ENCODE measurements at places on chromosomes 16 and 17. TPM values are rescaled to one million over a fixed set of nuclear protein-coding genes. Genes with fewer than 3 reads are reported as not detected.

DNA sequence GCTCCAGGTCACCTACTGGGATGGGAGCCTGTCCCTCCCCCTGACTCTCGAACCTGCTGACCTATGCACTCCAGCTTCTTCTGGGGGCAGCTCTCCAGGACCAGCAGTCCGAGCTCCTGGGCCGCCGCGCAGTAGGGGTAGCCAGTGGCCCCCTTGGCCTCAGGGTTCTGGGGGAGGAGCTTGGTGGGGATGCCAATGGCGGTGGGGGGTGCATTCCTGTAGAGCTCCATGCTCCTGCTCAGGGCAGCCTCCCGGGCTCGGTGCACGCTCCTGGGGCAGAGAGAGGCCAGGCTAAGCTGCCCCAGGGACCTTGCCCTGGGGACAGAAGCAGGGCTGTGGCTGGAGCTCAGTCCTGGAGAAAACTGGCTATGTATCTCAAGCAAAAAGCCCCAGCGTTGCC lies 7.7 kb upstream of the SPATA2L start:
- H3K27ac ChIP-seq = no peak overlapping the region
- no peaks in the 10 kb centered on the region for H3K36me3 ChIP-seq
- peaks cover 4% of the 10 kb centered on the region for H3K4me1 ChIP-seq
- peaks cover 4% of the 10 kb centered on the region for H3K27me3 ChIP-seq

DNA sequence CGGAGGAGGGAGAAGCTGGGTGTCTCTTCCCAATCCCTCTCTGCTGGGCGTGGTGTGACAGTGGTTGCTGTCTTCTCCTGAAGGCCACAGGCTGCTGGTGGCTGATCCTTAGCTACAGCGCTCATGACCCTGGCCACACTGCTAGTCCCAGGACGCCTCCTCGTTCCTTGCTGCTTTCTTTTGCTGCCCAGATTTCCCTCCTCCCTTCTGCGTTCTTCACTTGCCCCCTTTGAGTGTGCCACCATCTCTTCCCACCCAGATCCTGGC lies 90.1 kb downstream of the MRC2 start:
- no peak overlapping the region for H3K27ac ChIP-seq
- peaks cover 3% of the 10 kb centered on the region for H3K4me1 ChIP-seq
- H3K27me3 ChIP-seq = peaks cover 14% of the 10 kb centered on the region
- no peak for DNase-seq
- no peak overlapping the region for H3K4me3 ChIP-seq

The SP2 gene
- total RNA-seq = 22.0 TPM

The CACNG5 gene
- 0.68 TPM for total RNA-seq

- no peaks in the 10 kb centered on the region for H3K27me3 ChIP-seq
- H3K4me1 ChIP-seq = peaks cover 5% of the 10 kb centered on the region
- H3K27ac ChIP-seq = no peak overlapping the region
- H3K4me3 ChIP-seq = no peak overlapping the region
- peaks cover 5% of the 10 kb centered on the region for H3K36me3 ChIP-seq
Measured at GRCh38 chr16:88072571-88073001, 121.4 kb downstream of the BANP start.

DNA sequence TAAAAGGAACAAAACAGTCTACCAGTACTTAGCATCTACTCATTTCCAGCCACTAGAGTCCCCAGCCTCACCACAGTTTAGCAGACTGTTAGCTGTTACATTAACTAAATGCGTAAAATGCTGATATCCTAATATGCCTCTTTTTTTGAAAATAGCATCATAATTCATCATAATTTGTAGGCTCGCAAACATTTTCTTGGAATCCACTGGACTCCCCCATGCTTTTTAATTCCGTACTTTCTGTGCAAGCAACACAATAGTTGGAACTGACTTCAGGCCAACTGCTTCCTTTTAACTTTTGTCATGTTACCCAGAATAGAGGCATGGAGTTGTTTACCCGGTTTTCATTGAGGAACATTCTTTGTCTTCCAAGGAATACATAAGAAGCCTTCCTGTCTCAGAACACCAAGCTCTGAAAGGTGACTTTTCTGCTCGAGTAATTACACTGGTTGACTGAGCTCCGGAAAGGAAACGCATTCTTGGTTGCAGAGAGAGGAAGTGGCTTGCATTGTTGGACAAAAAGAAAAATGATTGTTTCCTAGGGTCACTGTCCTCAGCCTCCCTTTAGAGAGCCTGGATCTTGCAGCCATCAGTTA lies 30.9 kb upstream of the SEC14L1 start:
- H3K4me1 ChIP-seq = peaks cover 11% of the 10 kb centered on the region
- no peak overlapping the region for H3K4me3 ChIP-seq
- H3K27me3 ChIP-seq = no peaks in the 10 kb centered on the region
